ENCODE measurements at places on chromosomes 11 and 22.

DNA sequence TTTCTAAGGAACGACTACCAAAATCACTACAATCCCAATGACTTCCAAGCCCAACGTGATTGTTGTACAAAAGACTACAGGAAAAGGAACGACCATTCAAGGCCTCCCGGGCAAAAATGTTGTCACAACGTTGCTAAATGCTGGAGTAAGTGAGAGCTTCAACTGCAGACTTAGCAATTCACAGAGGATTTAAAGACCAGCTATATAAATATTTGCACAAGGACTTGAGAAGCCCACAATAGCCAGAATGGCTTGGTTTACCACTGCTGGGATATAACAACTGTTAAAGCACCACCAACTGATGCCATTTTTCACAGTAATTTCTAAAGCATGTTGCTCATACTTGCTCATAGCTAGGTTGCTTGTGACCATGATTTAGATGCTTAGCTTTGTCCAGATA, 78.3 kb downstream of the EMSY start:
- no peak for DNase-seq

DNA sequence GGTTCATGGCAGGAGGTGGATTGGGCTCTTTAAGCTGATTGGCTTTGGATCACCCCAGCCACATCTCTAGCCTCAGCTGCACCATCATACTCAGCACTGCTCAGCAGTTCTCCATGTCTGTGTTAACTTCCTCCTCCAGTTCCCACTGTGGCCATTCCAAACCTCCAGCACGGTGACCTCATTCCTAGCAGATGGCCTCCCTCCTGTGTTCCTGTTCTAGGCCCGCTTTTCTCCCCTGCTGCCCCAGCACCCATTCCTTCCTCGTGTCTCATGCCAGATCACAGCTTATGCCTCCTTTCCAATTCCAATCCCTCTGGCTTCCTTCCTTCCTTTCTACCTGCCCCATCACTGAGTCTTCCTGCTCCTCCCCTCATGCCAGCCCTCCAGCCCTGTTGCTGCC, 96.1 kb downstream of the MICAL2 start:
- DNase-seq: no peak

DNA sequence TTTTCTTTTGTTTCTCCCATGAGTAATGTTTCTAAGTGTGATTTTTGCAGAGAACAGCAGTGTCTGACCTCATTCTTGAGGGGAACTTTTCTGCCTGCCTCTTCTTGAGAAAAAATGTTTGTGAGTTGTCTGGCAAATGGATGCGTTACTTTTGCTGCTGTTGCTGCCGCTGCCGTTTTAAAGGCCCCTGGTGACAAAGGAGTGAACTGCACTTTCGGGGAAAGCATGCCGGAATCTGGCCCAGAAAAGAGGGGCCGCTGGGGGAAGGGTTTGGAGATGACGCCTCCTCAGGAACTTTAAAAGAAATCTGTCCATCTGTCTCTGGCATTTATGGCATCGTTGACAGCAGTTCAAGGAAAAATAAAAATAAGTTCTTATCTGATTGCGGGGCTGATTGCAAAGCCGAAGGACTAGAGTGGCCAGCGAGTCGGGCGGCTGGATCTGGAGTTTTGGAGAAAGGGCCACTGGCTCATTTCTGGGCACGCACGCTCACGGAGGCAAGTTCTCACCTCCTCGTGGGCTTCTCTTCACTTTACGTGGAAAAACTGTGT, 16.5 kb downstream of the ZBTB16 start:
- peak; percentile 62 for DNase-seq

DNA sequence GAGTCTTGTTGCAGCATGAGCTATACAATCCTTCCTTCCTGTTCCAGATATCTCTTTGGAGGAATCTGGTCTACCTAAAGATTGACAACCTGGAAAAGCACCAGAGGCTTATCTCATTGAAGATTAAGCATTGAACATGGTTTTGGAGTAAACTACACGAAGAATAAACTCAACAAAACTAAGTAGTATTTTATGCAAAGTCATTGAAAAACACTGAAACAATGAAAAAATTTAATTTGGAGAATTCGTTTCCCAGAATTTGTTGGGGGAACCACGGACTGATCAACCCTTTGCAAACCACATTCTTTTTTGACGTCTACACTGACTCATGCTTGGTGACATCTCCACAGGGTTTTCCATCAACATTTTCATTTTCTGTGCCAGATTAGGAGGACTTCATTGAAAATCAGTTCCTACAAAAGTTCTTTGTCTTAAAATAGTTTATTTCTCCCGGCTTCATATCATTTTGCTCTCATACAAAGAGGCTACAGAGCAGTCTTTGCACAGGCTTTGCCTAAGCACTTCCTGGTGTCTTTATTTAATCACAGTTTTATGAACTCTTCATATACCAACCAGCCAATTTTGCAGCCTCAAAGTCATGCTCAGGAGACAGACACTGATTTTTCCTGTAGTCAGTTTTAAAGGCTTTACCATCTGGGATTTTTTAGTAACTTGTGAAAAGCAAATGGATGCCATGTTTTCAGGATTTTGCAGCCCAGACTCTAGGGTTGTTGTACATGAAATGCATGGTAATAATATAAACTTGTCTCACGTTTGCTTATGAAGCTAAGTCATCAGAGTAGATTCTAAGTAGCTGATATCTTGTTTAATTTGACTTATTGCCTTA, 186.3 kb downstream of the C11orf91 start:
- DNase-seq: no peak

GRCh38 chr22:22124374-22124773, 120.2 kb upstream of the VPREB1 start:
- DNase-seq: no peak

GRCh38 chr11:35897019-35897418, 46.8 kb upstream of the LDLRAD3 start:
- DNase-seq: no peak

GRCh38 chr11:18236664-18237356, at the start of gene SAA4:
TSS of gene SAA4 (minus strand) at chr11:18236802. CDS start at chr11:18235926, 876 bp downstream.
- DNase-seq: no peak

GRCh38 chr11:9914064-9914463, 250.2 kb downstream of the SWAP70 start:
- DNase-seq: no peak

- DNase-seq: peak; percentile 84
These were observed 2.5 kb downstream of the TCN2 start for GRCh38 chr22:30609260-30610185.

- no peak for DNase-seq
These were observed 10.7 kb downstream of the TPCN2 start for GRCh38 chr11:69059429-69059828.

DNA sequence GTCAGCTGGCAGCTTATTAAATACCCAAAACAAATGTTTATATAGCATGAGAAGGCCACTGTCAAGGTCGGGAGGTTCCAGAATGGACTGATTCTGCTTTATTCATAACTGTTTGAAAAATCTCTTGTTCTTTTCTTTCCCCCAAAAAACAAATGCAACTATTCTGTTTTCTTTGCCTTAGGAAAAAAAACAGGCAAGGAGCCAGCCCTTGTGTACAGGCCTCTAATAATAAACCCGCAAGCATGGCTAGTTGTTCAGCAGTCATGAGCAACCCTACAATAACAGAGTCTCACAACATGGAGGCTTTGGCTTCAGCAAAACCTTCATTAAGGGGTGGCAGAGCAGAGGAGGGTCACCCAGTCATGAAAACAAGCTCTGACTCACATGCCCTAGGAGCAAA, 191.7 kb downstream of the KIRREL3 start:
- DNase-seq: no peak

GRCh38 chr11:81237139-81237538, 1496.5 kb downstream of the FAM181B start:
- peak; percentile 11 for DNase-seq

- no peak for DNase-seq
These were observed 43.6 kb downstream of the PPARA start for GRCh38 chr22:46193898-46194310.

- no peak for DNase-seq
These were observed 2.1 kb downstream of the NECTIN1 start for GRCh38 chr11:119726585-119727522.

GRCh38 chr11:82792822-82793569, 59.3 kb upstream of the FAM181B start:
- DNase-seq: no peak

DNA sequence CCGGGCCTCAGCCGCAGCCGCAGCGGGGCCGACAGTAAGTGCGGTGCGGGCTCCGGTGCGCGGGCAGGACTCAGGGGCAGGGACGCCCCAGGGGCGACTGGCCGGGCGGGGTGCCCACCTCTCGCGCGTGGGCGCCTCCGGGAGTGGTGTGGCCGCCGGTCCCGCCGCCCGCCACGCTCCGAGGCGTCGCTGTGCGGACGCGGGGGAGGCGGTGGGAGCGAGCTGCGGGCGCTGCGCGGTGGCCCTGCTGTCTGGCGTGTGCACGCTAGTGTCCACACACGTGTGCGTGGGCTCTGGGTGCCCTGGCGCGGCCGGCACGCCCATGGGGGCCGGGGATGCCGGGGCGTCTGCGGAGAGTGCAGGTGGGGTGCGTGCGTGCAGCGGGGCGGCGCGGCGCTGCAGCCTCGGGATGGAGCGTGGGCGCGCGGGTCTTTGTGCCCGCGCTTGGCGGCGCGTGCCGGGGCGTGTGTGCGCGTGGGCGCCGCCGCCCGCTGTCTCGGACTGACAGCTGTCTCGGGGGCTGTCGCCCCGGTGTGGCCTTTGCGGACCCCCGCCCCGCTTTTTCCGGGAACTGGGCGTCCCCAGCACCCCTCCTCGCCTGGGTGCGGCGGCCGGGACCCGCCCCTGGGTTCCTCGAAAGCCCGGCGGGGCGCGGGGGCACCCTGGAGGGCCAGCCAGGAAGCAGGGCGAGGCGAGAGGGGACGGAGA, 804 bp downstream of the KCNK4 start:
- DNase-seq: no peak

DNA sequence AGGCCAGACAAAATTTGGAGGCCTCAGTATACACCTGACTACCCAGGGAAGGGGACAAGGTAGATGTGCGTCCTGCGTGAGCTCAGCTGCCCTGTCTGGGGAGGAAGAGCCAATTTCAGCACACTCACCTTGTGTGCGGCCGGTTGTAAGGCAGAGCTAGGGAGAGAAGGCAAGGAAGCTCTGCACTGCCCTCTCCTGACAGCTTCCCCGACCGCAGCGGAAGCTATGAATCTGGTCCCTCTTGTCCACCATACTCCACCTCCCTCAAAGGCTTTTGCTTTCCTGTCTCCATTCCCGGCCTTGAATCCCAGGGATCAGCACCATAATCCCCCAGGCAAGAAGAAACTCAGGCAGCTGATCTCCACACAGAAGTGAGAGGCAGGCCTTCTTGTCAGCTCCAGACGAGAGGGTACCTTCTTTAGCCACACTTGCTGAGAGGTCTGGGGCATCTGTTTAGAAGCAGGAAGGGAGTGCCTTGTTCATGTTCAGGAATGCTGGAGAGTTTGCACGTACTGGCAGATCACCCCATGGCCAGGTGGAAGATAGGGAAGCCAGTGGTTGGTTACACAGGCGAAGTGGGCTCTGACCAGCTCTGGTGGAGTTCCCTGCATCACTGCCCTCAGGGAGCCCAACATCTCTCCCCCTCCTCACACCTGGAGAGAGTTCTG, 62.5 kb downstream of the FEZ1 start:
- peak; percentile 44 for DNase-seq

DNA sequence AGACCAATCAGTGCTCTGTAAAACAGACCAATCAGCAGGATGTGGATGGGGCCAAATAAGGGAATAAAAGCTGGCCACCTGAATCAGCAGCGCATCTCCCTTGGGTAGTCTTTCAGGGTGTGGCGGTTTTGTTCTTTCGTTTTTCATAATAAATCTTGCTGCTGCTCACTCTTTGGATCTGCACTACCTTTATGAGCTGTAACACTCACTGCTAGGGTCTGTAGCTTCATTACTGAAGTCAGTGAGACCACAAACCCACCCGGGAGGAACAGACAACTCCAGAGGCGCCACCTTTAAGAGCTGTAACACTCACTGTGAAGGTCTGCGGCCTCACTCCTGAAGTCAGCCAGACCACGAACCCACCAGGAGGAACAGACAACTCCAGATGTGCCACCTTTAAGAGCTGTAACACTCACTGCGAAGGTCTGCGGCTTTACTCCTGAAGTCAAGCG, 175.5 kb upstream of the PDGFD start:
- DNase-seq: no peak

DNA sequence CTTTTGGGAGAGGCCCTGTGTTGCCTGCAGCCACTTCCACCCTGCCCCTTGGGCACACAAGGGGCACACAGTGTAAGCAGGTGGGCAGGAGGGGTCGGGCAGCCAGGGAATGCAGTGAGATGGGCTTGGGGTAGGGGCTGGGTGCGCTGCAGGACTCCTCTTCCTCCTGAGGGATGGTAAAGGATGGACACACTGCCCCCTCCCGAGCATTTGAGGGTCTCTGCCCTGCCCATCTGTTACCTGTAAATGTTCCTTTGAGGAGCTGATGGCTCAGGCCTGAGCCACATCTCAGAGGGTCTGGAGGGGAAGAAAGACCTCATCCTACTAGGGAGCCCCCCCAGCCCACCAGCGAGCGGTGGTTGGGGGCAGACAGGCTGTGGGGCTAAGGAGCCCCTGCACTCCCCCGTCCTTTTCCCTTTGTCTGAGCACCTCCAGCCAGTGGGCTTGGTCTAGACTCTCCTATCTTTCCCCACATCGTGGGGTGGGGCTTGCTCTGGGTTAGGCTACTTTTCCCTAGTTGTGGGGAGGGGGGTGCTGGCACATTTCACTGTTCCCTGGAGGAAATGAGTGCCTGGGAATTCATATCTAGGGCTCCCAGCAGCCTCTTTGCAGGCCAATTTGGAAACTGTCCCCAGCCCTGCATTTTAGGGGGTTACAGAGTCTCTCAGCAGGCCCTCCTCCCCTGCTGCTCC, 1.7 kb upstream of the TSSC4 start:
- no peak for DNase-seq

DNA sequence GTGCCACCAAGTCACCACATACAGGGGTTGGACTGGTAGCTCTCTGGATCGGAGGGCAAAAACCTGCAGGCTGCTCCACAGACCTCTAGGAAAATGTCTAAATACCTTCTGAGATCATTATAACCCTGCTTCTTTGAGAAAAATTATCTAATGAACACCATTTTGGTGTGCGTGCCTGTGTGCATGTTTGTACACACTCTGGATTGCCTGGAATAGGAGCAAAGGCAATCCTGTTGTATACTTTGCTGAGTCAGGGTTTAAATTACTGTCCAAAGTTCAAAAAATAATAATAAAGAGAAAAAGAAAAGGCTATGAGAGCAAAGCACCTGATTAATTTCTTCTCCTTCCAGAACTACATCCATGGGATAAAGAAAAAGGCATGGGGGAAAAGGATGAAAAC, 11.0 kb downstream of the JAML start:
- DNase-seq: no peak

GRCh38 chr11:108483163-108483562, 15.0 kb downstream of the POGLUT3 start:
- no peak for DNase-seq

GRCh38 chr22:40363059-40363458, 7.3 kb upstream of the SGSM3 start:
- DNase-seq: no peak

DNA sequence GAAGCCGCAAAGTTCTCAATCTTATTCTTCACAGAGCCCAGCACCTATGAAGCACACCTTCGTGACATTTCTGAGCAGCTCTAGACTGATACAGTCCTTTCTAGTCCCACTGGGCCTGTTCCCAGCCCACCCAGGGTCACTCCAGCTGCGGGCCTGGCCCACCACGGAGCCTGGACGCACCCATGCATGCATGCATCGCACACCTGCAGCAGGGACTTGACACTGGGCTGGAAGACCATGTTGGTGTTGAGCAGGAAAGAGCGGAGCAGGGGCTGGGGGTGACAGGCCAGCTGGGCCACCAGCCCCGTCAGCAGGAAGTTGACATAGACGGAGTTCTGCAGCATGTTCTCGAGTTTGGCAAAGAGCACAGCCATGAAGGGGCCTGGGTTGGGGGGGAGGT, 9.2 kb downstream of the C11orf42 start:
- DNase-seq: no peak
